SK-N-SH (cell line): ENCODE measurements at places on chromosomes 12 and 14. TPM values are rescaled to one million over a fixed set of nuclear protein-coding genes. Genes with fewer than 3 reads are reported as not detected.

Gene TMPRSS12
- polyA plus RNA-seq, result not detected in 2 replicates

Gene SNX6
- 33.1 and 67.0 TPM in 2 replicates for polyA plus RNA-seq

Gene TSPAN8
- 0.31 and 1.3 TPM in 2 replicates for polyA plus RNA-seq

Gene HAL
- 0.08 and 0.10 TPM in 2 replicates for polyA plus RNA-seq

Gene PITPNM2
- 2.6 and 3.7 TPM in 2 replicates for polyA plus RNA-seq

Gene B4GALNT3
- 0.34 and 0.53 TPM in 2 replicates for polyA plus RNA-seq

Gene KRT83
- polyA plus RNA-seq, result 0.03 TPM in 1 of 2 replicates, not detected in the other

DNA sequence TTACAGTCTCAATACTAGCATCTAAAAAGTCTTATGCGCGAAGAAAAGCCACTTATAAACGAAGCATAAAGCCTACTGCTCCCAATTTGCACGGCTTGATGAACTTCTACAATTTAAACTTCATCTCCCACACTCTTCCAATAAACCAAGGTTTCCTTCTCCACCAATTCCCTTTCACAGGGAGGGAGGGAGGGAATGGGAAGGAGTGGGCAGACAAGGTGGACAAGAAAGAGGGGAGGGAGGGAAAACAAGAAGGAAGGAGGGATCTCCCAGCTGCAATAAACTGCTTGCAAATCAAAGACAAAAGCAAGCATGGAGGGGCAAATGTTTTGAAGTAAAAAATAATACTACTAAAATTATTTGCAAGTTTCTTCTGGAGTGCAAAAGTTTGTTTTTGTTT lies 64.5 kb downstream of the MED13L start:
- no peak for DNase-seq

- DNase-seq, result no peak
Measured at GRCh38 chr12:93759512-93760081, 82.4 kb downstream of the CRADD start.

- DNase-seq, result no peak
Measured at GRCh38 chr12:27913999-27914614, 58.4 kb downstream of the PTHLH start.

- DNase-seq, result no peak
Measured at GRCh38 chr12:108615918-108616317, 17.8 kb downstream of the SELPLG start.
